ENCODE measurements at places on chromosomes 1 and 21. TPM values are rescaled to one million over a fixed set of nuclear protein-coding genes. Genes with fewer than 3 reads are reported as not detected.

DNA sequence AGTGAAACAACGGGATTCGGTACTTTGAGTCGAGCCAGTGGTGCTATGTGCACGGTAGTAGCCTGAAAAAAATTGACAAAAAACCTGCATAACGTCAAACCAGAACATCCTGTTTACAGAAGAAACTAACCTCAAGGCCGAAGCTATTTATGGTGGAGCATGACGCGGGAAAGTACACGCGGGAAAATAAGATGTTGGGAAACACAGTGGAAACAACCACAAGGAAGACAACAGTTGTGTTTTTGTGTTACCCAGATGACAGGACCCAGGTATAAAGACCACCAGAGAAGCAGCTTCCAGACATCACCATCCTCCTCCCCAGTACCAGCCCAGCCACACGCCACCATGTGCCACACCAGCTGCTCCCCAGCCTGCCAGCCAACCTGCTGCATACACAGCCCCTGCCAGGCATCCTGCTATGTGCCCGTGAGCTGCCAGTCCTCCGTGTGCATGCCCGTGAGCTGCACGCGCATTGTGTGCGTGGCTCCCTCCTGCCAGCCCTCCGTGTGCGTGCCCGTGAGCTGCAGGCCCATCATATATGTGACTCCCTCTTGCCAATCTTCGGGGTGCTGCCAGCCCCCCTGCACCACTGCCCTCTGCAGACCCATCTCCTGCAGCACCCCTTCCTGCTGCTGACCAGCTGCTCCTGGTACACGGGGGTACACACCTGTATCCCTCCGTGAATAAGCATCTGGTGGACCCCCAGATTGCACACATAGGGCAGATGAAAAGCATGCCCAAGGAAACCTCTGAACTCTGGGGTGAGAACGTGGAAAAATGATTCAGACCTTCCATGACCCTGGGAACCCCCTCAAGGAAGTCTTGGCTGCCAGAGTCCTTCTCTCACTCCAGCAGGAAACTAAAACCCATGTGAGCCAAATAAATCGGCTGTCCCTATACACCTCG lies at the start of gene KRTAP12-3:
Gene KRTAP12-3, plus strand, starts transcription at position 298 of the 906 bp plus-strand sequence. Its CDS starts 48 bp downstream, at position 346.
- DNase-seq: no peak

- no peak for DNase-seq
Measured at GRCh38 chr1:197393105-197393504, 125.1 kb downstream of the CRB1 start.

- no peak for DNase-seq
Measured at GRCh38 chr1:45960930-45961715, 157.7 kb downstream of the MAST2 start.

CDA gene
- 0.35 TPM for total RNA-seq

SV2A gene
- total RNA-seq: 0.63 TPM
